ENCODE measurements at places on chromosomes 7 and 10.

GRCh38 chr10:80168679-80169380 is 36.3 kb downstream of the PLAC9 start:
- no peak overlapping the region for H3K4me3 ChIP-seq
- peaks cover 23% of the 10 kb centered on the region for H3K36me3 ChIP-seq
- no peak overlapping the region for H3K27ac ChIP-seq
- peaks cover 14% of the 10 kb centered on the region for H3K4me1 ChIP-seq
- DNase-seq, result no peak
- no peaks in the 10 kb centered on the region for H3K27me3 ChIP-seq

DNA sequence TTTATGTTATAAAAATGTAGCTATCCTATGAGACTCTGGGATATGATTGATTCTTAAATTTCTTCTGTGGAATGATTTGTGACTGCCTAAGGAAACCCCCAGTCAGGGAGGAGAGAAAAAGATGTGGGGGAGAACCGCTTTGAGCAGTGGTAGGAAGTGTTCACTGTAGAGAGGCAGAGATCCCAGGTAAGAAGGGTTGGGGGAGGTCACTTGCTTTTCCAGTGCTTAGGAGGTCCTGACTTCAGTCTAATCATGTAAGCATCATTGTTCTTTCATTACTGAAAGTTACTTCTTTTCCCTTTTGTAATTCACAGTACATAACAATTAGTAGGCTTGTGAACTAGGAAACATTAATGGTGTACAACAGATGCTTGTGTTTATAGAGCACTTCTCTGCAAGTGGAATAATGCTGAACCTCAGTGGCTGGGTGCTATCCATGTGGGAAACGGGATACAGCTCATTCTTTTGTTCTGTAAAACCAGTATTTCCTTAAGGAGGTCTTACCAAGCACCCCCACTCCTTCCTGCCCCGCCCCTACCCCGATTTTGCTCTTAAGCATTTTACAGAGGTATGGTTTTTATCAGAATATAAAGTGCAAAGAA is 165.4 kb downstream of the ST7 start:
- H3K27me3 ChIP-seq, result peaks cover 28% of the 10 kb centered on the region
- H3K36me3 ChIP-seq, result no peaks in the 10 kb centered on the region
- H3K4me1 ChIP-seq, result no peaks in the 10 kb centered on the region
- DNase-seq, result no peak
- no peak overlapping the region for H3K27ac ChIP-seq
- H3K4me3 ChIP-seq, result no peak overlapping the region

- H3K27ac ChIP-seq, result no peak overlapping the region
- peaks cover 49% of the 10 kb centered on the region for H3K4me1 ChIP-seq
- no peak for DNase-seq
- no peak overlapping the region for H3K4me3 ChIP-seq
Observed at GRCh38 chr10:70476249-70477035, 2.1 kb upstream of the PALD1 start.

GRCh38 chr10:117410557-117410956 is 35.3 kb upstream of the PDZD8 start:
- H3K4me3 ChIP-seq, result no peak overlapping the region
- H3K27ac ChIP-seq, result no peak overlapping the region
- no peak for DNase-seq

DNA sequence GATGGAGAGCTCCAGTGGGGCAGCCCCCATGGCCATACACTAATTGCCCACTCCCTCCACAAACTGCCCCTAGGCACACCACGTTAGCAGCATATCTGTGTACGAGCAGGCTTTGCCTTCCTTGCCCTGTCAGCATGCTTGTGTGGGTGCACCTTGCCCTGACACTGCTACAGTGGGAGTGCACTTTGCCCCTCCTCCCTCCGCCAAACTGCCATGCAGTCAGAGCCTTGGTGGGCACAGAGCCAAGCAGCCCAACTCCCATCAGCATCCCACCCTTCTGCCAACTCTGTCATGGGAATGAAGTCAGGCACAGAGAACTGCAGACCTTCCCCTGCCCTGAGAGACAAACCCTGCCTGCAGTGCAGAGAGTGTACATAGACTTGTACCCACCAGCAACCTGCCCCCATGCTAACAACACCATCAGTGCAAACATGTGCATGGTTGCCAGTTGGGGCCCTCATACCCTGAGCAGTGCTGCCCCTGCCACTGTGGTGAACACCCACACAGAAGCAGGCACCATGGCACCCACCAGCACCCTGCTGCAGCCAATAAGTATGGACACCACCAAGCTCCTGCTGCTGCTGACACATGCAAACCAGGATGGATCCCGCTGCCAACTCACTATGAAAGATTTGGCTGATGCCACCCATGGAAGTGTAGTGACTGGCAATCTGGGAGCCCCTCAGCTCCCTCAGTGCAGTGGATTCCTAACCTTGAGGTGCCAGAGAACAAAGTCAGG is 1197.7 kb upstream of the CELF2 start:
- no peaks in the 10 kb centered on the region for H3K27me3 ChIP-seq
- no peaks in the 10 kb centered on the region for H3K4me1 ChIP-seq
- no peak overlapping the region for H3K27ac ChIP-seq

DNA sequence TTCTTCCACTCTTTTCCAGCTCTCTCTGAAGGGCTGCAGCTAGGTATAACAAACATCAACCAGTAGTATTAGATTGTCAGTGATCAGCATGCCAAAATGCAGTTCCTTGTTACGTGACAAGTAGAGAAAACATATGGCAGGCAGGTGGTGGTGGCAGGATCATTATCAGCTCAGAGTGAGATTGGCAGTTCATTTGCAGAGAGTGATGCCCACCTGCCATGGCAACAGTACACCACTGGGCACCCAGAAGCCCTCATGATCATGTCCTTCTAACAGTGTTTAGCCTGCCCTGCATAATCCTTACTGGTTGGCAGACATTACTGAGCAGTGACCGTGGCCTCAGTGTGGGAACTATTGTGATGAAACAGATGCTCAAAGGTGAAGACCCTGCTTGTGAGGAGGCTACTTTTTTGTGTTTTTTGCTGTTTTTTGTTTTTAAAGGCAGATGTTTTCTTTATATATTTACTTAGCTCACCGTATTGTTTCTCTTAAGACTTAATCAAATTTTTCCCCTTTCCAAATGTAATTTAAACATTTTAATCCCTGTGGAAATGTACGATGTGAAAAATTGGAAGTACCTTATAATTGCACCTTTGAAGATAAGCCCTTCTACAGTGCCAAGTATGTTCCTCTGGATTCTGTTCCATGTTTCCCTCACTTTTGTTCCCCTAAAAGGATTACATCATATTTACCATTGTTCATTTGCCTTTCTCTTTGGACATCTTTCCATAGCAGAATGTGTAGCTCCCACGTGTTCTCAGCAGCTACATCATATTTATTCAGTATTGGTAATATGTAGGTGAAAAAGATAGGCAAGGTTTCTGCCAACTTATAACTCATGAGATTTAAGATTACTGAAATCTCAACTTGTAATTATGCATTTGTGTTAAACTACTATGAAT is 179.6 kb downstream of the SND1 start:
- no peaks in the 10 kb centered on the region for H3K27me3 ChIP-seq
- H3K36me3 ChIP-seq, result peaks cover 29% of the 10 kb centered on the region
- H3K4me1 ChIP-seq, result peaks cover 7% of the 10 kb centered on the region
- no peak for DNase-seq
